ENCODE measurements at places on chromosomes 6 and 20. TPM values are rescaled to one million over a fixed set of nuclear protein-coding genes. Genes with fewer than 3 reads are reported as not detected.

The ATXN1 gene
- total RNA-seq, result 4.0 TPM

DNA sequence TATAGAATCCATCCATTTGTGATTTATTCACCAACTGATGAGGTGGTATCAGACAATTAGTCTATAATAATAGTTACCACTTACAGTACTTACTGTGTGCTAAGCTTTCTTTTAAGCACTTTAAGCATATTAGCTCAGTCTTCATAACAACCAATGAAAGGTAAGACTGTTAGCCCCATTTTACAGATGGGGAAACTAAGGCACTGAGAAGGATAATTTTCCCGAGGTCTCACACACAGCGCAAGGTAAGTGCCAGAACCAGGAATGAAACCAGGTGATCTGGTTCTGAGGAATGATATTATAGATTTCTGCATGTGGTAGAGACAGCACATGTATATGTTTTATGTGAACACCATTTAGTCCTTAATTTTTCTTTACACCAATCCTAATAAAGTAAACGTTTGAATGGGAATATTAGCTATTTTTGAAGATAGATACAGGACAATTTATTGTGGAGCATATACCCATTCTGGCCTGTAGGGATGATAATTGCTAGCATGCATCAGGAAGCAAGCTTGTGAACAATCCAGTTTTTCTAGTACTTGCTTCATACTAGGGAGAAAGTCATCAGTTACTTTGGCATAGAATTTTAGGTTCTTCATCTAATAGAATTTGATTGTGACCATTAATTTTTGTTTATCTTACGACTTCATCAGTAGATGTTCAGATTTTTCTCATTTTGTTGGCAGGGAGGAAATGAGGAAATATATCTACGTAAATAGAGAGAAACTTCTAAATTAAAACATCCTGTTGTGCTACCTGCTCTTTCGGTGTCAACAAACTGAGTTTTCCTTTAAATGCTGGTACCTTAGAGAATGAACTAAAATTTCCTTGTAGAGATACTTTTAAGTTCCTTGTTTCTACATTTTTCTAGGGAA, 3.0 kb downstream of the YWHAB start:
- no peak for DNase-seq

The GUCA1A gene
- total RNA-seq, result 5.2 TPM

The PSORS1C2 gene
- not detected for total RNA-seq

GRCh38 chr20:8386991-8387390, 254.9 kb downstream of the PLCB1 start:
- DNase-seq, result no peak

DNA sequence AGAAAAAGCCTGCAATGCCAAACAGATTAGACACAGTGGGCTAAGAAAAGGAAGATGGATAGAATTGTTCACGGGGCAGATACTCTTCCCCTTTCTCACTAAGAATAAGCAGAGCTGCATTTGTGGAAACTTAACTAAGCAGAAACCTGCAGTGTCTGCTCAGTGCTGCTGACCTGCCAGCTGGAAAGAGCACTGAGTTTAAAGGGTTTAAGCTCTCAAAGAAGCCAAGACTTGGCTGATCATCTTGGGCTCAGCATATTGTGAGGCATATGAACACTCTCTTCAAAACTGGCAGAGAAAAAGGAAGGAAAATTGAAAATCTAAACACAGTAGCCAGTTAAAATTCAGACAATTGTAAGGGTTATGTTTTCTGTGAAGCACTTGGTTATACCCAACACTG, 711.1 kb upstream of the EPHA7 start:
- DNase-seq, result no peak

GRCh38 chr20:35975576-35976373, 7.4 kb downstream of the CNBD2 start:
- no peak for DNase-seq

GRCh38 chr20:56222201-56222600, 26.3 kb upstream of the MC3R start:
- DNase-seq, result no peak

DNA sequence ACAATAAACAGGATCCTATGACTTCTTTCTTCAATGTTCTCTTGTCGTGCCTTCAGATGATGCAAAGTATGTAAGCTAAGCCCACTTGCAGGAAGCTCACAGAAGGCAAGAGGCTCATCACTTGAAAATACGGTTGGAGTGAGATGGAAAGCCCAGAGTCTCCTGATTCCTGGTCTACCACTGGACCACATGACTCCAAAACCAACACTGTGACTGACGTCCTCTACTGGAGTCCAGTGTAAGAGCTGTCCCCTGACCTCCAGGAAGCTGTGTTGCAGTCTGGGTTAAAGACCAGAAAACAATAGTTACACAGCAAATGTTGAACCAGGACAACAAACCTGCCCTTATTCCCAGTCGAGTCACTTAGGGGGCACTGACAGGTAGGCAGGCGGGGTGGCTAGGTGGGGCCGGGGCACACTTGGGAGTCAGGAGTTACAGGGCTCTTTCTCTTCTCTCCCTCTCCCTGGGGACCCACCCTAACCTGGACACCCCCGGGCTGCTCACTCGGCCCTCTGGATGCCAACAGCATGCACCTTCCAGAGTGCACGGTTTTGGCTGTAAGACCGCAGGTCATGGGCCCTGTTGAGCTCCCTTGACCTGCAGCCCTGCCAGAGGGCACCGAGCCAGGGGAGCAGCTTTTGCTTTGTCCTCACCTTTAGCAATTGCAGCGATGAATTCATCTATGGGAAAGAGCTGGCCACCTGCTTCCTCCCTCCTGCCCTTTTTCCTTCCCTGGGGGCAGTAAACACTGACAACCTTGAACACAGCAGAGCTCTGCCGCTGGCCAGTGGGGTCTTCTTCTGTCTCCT, 7.4 kb downstream of the PCK1 start:
- no peak for DNase-seq

The MCHR2 gene
- not detected for total RNA-seq

The TRAPPC3L gene
- not detected for total RNA-seq

- no peak for DNase-seq
These were observed 161.4 kb upstream of the CST7 start for GRCh38 chr20:24787621-24788020.

DNA sequence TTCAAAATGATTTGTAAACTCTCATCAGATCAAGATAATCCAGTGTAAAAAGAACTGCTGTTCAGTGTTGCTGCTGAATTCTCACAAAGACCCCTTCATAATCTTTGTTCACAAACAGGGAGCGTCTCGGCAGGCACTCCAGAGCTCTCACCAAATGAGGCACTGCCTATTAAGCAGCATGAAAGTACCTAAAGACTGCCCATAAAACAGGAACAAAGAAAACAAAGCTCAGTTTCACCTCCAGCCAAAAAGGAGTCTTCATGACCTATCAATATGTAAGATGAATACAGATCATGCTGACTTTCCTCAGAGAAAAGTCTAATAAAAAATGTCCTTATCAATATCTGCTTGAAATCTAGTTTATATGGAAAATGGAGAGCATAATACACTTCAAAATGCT, 41.8 kb downstream of the GPR63 start:
- DNase-seq, result no peak

The RNF182 gene
- total RNA-seq, result 13.0 TPM

GRCh38 chr20:21503345-21503744, 10.5 kb downstream of the NKX2-2 start:
- DNase-seq, result no peak

- no peak for DNase-seq
These were observed 45.1 kb downstream of the OGFRL1 start for GRCh38 chr6:71333697-71334096.

DNA sequence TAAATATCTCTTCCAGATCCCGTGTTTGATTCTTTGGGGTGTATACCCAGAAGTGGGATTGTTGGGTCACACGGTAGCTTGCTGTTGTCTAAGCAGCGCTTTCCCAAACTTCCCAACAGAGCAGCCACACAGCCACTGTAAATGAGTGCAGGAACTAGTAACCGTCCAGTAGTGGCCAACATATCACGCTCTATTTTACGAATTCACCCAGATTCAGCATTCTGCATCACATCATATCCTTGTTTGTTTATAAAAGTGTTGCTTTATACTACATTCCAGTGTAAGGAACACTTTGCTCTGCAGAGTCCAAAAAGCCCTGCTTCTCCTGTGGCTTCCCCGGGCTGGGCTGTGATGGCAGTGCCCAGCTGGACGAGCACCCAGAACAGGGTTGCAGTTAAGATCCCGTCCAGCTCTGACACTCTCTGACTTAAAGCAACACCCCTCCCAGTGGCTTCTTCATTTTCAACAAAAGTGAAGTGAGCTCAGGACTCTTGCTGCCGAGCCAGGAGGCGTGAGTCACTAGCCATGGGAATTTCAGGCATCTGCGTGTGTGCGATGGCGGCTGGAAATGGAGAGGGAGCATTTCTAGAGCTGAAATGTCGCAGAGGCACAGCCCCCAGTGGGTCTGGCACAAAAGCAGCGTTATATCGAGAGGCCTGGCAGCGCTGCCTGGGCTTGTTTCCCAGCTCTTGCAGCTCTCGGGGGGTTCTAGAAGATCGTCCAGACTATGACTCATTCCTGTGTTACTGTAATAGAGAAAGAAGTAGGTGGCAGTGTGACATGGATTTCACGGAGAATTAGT, 216.3 kb upstream of the ECI2 start:
- DNase-seq, result peak; percentile 37

The SLC22A7 gene
- total RNA-seq, result not detected

DNA sequence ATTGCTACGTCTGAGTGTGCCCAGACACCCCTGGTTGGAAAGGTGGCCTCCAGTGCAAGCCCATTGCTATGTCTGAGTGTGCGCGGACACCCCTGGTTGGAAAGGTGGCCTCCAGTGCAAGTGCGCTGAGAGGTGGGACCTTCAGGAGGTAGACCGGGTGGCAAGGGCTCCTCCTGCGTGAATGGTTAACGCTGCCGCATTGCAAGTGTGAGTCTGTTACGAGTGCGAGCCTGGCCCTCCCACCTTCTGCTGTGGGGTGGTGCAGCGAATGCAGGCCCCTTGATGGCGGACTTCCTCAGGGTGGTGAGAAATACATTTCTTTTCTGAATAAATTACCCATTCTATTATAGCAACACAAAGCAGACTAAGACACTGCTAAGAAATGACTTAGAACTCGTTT, 208.8 kb downstream of the DLL1 start:
- no peak for DNase-seq

GRCh38 chr6:45741437-45742171, 274.1 kb downstream of the CLIC5 start:
- no peak for DNase-seq

GRCh38 chr6:167134448-167135328, 11.8 kb downstream of the CCR6 start:
- no peak for DNase-seq

- DNase-seq, result no peak
These were observed 2.4 kb downstream of the GMPR start for GRCh38 chr6:16240589-16241320.

The GPSM3 gene
- total RNA-seq, result 6.0 TPM

GRCh38 chr20:53922901-53923314, 147.5 kb downstream of the BCAS1 start:
- no peak for DNase-seq

The NFATC2 gene
- 0.91 TPM for total RNA-seq

GRCh38 chr6:24996269-24996836, 60.6 kb upstream of the RIPOR2 start:
- DNase-seq, result no peak

GRCh38 chr20:50625986-50626677, 65.2 kb downstream of the RIPOR3 start:
- no peak for DNase-seq

DNA sequence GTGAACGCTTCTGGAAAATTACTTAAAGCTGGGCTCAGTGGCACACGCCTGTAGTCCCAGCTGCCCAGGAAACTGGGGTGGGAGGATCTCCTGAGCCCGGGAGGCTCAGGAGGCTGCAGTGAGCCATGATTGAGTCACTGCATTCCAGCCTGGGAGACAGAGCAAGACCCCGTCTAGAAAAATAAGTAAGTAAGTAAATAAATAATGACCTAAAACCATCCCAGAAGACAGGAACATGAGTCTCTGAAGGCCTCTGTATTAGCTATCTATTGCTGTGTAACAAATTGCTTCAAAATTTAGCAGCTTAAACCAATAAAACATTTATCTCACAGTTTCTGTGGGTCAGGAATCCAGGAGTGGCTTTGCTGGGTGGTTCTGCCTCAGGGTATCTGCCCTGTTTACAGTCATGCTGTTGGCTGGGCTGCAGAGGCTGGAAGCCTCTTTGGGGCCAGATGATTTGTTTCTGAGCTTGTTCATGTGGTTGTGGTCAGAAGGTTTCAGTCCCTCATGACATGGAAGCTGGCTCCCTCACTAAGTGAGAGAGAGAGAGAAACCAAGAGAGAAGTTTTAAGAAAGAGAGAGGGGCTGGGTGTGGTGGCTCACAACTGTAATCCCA, 48.4 kb upstream of the NCOA3 start:
- DNase-seq, result no peak

DNA sequence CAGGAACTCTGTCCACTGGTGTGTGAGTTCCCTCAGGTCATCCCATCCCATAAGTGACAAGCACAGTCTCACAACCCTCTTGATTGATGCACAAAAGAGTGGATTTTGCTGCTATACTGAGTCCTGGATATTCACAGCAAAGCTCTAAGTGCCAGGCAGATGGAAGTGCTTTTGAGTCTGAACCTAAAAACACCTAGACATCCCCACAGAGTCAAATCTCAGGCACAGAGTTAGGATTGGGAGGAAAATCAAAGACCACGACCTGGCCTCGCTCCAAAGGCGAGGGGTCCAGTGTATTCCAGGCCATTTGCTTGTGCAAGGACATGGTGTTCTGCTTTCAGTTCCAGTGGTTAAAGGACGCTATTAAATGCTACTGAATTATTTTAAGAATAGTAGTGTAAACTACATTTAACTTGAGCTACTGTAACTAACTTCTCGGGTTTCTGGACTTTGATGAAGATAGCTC, 56.8 kb downstream of the RREB1 start:
- DNase-seq, result no peak

- no peak for DNase-seq
These were observed 14.3 kb upstream of the LAMA4 start for GRCh38 chr6:112268654-112269053.

GRCh38 chr20:62825333-62825985, 8.6 kb downstream of the COL9A3 start:
- DNase-seq, result no peak

DNA sequence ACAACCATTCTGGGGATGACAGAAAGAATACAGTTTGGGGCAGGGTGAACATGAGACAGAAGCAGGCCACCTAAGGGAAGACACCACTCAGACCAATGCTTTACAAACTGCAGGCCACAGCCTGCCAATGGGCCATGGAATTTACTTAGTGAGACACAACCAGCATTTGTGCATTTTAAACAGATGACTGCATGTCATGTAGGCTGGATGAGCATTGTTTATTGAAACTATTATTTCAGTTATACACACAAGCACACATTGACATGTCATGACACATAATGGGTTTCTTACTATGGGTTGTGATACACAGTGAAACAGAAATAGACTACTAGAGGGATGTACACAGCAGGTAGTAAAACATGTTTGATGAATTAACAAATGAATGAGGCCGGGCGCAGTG, 8.0 kb downstream of the PGM3 start:
- no peak for DNase-seq

GRCh38 chr6:52582446-52582845, 5.6 kb upstream of the TRAM2 start:
- DNase-seq, result no peak

The MEP1A gene
- total RNA-seq, result not detected
